AG09309 (cell line): ENCODE measurements at places on chromosomes 1 and 21.

DNA sequence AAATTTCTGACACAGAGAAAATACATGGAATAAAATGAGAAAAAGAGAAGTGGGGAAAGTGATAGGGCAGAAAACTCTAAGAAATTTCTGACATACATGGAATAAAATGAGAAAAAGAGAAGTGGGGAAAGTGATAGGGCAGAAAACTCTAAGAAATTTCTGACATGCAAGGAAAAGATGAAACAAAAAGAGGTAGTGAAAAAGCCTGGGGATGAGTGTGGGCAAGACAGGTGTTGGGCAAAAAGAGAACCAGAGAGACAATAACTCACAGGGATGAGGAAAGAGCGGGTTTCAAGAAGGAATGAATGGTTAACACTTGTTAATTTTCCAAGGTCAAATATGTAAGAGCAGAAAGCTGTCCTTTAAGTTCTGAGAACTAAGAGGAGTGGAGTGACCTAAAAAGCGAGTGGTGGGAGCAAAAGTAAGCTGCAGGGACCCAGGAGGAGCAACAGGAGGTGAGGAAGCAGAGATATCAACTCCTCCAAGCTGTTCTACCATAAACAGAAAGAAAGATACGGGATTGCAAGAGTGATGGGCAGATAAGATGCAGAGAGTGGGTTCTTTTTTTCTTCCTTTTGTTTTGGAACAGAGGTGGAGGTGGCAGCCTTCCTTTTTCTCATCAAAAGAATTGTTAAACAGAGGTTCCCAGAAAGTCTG lies 29.9 kb upstream of the EXO1 start:
- DNase-seq = no peak

GRCh38 chr21:41715649-41716281 lies 51.1 kb downstream of the RIPK4 start:
- no peak for DNase-seq

DNA sequence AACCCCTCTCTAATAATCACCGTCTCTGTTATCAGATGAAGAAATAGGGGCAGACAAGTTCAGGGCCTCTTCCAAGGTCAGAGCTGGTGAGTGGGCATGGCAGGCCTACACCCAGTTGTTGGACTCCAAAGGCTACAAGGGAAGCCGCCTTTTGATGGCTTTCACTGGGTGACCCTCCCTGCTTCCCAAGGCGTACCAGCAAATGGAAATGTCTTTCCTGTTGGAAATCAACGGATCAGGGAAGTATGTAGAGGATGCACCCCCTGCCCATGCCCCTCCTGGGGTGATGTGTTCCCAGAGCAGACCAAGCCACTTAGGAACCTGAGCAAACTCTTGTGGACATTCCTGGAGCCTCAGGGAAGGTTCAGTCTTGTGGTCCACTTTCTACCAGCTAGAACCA lies 47.4 kb downstream of the LGR6 start:
- DNase-seq = no peak

DNA sequence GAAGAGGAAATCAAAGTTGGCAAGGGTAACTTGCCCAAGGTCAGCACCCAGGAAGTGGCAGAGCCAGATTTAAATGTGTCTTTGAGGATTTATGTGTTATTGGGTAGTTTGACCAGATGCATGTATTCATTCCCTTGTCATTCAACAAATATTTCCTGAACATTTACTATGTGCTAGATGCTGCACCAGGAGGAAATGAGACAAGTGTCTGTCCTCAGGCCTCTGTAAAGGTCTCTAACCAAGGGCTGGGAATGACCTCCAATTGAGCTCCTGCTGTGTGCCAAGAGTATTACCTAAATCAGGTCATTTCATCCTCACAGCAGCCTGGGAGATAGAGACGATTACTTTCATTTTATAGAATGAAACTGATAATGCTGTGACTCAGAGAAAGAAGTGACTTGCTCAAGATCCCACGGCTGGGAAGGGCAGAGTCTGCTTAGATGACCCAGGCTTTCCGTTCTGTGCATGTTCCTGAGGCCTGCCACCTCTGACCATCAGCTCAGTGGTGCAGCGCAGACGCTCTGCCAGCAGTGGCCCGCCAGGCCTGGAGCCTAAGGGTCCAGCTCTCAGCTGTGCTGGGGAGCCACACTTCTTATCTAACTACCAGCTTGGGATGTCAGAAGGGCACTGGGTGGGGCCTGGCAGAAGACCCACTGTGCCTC lies 3.5 kb upstream of the TTC22 start:
- DNase-seq = no peak

- no peak for DNase-seq
These were observed 217.3 kb upstream of the FGGY start for GRCh38 chr1:59079434-59080140.

DNA sequence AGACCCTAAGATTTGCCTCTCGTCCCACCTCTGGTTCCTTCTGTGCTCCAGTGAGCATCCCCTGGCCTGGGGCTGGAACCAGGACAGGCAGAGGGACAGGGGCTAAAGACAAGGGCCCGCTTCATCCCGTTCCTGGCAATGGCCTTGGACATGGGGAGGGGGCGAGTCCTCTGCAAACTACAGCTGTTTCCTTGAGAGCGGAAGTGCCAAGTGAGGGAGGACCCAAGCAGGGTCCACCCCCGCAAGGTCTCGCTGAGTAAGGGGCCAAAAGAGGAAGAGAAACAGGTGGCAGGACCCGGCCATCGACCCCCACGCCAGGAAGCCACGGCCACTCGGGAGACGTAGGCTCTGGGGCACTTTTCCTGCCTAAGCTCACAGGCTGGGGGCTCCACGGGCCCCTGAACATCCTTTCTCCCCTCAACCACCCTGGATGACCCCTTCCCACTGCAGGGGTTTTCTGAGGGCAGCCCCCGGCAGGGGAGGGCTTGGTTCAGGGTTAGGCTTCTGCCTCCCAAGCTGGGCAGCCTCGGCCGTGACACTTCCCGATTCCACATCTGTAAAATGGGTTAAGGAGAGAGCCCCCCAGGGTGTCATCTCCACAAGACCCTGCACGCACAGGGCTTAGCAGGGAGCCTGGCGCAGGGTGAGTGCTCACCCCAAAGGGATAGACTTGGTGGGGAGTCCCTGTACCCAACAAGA lies 17.9 kb upstream of the PLEKHG5 start:
- no peak for DNase-seq

DNA sequence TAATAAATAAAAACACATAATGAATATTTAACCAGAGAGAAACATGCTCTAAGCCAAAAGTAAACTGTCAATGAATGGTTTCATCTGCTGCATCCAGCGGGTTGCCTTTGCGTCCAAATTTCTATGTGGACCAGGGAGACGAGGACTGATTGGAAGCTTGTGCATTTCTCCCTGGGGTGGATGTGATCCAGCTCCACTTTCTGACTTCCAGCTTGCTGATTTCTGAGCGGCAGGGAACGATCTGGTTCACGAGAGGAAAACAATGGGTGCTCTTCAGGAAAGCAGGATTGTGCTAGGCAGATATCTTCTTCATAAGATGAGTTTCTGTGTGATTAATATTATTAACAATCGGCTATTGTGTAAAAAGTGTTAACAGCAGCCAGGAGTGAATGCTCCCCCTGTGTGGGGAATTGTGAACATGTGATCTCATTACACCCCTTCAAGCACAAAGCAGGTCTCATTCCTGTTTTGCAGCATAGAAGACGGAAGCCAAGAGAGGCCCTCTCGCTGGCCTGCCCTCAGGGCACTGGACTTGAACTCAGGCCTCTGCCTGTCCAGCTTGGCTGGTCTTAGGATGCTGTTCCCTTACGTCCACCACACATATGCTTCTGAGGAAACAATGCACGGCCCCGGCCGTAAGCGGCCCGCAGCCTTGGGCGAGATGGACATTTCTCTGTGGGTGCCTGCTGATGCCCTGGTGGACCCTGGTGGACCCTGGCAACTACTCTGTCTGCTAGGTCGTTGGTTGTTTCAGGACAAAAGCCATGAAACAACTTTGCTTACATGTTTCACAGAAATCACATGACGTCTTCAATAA lies 183.4 kb upstream of the C1orf174 start:
- no peak for DNase-seq

GRCh38 chr1:23533246-23534023 lies 2.4 kb upstream of the E2F2 start:
- DNase-seq = no peak

DNA sequence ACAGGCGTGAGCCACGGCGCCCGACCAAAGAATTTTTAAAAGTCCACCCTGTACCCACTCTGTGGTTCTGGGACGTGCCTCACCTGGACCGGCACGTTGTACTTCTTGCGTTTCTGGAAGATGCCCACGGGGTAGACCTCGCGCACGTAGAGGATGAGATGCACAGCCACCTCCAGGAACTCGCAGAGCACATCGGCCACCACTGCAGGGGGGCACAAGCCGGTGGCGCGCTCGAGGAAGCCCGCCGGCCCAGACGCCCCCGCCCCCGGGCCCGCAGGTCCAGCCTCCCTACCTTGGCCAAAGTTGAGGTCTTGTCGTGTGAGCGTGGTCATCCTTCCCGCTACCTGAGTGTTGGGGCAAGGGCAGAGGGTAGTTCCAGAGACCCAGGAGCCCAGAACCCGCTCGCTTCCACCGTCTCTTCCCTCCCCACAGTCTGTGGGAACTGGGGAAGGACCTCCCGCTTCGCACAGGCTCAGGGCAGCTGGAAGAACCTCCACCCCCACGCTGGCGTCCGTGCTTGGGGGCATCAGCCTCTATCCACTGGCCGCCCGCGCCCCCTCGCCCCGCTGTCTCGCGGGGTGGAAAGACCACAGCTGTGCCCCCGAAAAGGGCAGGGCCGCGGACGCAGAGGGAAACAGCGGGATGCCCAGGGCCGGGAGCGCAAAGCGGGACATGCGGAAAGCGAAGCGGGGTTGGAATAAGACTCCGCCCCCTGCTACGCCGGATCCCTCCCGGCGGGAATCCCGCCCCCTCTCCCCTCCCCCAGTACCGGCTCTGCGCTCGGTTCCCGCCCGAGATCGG lies 478 bp downstream of the MAD2L2 start:
- DNase-seq = no peak

- peak; percentile 93 for DNase-seq
These were observed 53.3 kb upstream of the SYT14 start for GRCh38 chr1:209884665-209885117.

DNA sequence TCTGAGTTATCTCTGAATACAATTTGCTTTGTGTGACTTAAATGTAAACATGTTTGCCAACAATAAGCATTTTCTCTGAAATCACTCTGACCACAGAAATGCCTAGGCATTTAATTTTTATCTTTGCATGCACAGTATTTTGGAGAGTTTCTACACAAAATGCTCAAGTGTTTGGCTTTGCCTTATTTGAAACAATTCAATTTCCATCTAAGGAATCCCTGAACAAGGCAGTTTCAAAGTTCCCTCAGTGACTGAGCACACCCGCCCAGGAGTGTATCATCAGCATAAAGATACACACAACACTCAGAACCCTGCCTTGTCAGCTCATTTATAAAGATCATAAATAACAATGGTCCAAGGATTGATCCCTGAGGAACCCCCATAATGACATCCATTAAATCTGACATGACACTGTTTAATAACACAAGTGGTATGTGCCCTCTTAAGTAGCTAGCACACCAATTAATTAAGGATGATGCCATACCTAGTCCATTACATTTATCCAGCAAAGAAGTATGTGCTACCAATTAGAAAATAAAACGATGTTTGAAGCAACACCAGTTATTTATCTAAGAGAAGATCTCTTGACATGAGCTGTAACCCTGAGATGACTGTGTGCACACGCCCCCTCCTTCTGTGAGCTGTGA lies 585.8 kb downstream of the ADGRL2 start:
- DNase-seq = no peak

DNA sequence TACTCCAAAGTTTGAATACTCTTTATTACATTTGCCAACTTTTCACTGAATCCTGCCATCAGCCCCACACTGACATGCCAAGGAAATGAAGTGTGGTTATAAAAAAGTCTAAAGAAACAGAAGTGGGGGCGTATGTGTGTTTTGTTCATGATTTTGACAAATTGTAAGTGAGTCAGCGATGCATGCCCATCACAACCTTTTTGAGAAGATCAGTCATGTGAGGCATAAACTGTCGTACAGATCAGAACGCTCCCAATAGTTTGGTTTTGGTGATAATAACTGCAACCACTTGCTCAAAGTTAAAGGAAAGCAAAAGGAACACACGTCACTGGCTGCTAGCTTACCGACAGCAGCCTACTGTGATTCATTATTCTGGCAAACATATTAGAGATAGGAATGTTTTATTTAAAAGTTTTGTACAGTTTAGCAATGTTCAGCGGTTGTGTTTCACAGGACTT lies 95.6 kb downstream of the RGS2 start:
- DNase-seq = peak; percentile 42

DNA sequence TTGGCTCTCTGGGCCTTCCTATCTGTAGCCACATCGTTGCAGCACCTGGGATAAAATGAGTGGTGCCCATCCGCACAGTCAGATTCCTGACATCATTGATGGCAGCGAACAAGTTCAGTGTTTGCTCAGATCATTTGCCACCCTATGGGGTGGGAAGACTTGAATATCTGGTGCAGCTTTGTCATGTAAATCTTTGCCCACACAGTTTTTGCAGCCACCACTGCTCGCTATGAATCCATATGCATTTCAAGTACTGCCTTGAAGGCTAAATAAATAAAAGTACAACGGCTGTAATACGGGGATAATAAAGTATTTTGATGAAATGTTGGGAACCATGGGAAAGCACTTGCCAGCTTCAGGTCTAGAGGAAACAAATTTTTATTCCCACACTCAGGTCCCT lies 56.3 kb upstream of the COA6 start:
- no peak for DNase-seq

- peak; percentile 53 for DNase-seq
These were observed 605.8 kb upstream of the ADAMTS5 start for GRCh38 chr21:27572696-27573095.

DNA sequence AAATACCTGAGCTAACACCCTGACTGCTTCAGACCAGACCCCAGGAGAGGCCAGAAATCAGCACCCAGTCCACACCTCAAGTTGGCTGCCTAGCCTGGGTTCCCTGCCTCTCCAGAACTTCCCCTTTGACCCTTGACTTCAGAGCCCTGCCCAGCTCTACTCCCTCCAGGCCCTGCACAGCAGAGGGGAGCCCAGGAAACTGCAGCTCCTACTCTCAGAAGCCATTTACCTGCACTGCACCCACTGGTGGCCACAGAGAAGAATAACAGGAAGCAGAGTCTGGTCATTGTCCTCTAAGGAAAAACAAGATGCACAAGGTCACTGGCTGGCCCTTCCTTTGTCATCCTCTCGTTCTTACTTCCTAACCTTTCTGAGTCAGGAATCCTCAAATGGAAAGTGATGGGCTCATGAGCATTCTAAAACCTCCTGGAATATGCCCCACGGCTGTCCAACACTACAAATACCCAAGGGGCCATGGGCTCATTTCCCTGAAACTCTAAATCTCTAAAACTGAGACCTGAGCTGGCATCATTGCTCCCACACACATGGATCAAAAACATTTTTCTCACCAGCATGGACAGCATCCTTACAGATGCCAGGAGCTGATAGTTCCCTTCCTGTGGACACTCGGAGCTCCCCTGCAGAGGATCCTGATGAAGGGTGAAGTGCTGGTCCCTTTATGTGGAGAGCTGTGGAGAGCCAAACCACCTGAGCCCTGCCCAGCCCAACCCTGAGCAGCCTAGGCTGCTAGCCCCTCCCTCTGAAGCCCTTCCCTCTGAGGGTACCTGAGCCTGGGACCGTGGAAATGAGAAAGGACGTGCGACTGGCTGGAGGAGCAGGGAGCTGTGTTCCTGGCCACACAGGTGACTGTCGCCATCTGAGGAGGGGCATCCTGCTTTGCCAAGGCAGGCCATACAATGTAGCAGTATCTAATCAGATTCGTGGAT lies at the start of gene ITLN2:
ITLN2 (minus strand) TSS at position 652 of the 947 bp plus-strand sequence; CDS start at position 584, 68 bp downstream.
- no peak for DNase-seq
